Psoas muscle (tissue), 8 donors: ENCODE measurements at places on chromosomes 5 and 9. TPM values are rescaled to one million over a fixed set of nuclear protein-coding genes. Genes with fewer than 3 reads are reported as not detected.

DNA sequence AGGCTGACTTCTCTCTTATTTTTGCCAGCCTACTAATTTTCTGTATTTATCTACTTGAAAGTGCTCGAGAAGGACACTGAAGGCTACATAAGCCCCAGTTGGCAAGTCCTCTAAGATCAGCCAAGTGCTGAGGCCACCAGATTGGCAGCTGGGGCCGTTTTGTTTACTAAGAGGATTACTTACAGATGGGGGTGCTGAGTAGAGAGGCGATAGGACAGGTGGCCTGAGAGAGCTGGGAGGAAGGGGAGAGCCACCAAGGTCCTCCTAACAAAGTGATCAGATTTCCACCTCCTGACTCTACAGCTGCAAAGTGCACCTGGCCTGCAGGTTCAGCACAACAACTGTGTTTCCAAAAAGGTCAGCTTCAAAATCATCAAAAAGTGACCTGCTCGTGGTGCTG lies 32.9 kb downstream of the FRMD3 start:
- no peak for DNase-seq

- DNase-seq = no peak
These were observed 20.8 kb downstream of the GBGT1 start for GRCh38 chr9:133142684-133143622.

DNA sequence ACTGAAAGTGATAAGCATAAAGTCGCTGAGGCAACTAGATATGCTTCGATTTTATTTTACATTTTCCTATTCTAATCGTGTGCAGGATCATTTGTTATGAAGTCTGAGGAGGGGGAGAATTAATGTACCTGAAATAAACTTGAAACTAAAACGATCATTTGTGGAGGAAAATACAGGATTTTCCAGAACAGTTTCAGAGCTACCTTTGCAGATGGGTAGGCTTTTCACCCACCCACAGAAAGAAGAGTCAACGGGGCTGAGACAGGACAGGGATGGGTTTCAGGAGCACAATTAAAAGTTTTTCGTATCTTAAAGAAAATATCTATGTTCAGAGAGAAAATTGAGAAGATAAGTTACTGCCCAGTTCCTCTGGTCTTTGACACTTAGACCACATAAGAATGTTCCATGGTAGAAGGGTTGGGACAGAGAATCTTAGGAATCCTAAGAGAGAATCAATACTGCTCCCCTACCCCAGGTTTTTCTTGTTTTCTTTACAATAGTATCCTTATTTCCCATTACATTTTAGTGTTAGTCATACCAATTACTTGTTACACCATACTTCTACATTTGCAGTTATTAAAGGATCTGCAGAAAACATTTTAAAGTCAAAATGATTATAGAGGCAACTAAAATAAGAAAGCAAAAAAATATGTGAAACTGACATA lies 211.4 kb downstream of the DEPDC1B start:
- DNase-seq = no peak

DNA sequence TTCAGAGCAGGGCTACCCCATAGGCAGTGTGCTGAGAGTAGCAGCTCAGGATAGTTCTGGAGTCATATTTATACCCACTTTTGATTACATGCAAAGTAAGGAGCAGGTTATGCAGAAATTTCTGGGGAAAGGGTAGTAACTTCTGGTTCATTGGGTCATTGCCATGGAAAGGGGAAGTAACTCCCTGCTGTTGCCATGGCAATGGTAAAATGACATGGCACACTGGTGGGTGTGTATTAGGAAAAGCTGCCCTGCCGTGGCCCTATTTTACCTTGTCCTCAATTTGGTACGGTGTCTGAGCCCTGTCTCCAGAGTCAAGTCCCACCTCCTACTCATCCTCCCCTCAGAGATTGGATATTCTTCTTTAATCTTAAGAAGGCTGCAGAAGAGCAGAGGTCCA lies 526.7 kb upstream of the TYRP1 start:
- DNase-seq = no peak

DNA sequence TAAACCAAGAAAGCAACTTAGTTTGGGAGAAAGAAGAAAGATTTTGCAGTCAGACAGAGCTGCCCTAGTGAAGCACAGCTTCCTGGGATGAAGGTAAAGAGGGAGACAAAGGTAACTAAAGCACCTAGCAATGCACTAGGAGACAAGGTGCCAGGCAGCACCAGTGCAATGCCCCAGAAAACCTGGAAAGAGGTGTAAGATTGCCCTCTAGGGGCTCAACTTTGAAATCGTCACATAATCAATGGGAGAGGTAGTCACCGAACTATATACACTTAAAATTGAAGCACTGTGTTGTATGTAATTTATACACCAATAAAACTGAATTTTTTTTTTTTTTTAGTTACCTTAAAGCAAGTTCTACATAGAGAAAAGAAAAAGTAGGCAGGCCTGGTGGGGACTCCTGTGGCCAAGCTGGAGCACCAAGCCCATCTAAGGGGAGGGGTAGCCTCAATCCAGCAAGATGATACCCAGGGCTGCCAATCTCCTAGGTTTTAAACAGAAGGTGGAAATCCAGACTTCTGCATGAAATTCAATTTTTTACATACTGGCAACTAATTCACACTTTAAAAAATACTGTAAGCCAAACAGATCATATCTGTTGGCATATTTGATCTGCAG lies 48.2 kb downstream of the CDK5RAP2 start:
- DNase-seq = no peak

GRCh38 chr9:106305428-106306133 lies 557.4 kb upstream of the ZNF462 start:
- DNase-seq = no peak

GRCh38 chr5:149935431-149935901 lies 9.1 kb downstream of the PDE6A start:
- DNase-seq = no peak

DNA sequence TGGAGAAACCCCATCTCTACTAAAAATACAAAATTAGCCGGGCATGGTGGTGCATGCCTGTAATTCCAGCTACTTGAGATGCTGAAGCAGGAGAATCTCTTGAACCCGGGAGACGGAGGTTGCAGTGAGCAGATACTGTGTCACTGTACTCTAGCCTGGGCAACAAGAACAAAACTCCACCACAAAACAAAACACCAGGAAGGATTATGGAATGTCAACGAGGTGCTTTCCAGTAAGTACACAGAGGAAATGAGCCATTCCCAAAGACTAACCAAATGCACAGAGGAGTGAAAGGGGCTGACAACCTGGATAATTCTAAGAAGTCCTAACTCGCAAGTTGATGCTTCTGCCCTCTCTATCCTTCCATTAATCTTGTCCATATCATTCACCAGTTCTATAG lies 126.1 kb upstream of the RETREG1 start:
- no peak for DNase-seq

DNA sequence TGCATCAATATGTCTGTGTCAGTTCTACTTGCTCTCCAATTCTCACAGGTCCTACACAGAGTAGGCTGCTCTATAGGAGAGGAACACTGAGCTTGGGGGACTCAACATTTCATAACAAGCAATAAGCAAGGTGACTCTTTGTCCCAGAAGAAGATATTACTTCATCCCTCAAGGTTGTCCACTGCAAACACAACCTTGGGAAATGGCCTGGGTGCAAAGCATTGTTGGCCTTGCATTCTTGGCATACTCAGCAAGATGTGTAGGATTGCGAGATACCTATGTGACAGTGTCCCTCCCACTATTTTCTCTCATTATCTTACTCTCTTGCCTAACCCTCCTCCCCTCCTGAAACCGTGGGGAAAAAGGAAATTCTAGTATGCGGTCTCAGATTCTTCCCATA lies 169.8 kb upstream of the FREM1 start:
- DNase-seq = no peak

GRCh38 chr9:135879237-135879601 lies 28.1 kb downstream of the CAMSAP1 start:
- no peak for DNase-seq

- no peak for DNase-seq
These were observed 954.7 kb upstream of the ARRDC3 start for GRCh38 chr5:92337772-92338234.

The C5orf58 gene
- total RNA-seq = not detected

The SLC6A19 gene
- not detected for total RNA-seq

The SCGB3A2 gene
- total RNA-seq = not detected

The ARL14EPL gene
- total RNA-seq = not detected

The DRD1 gene
- not detected for total RNA-seq

The PCDHB11 gene
- 1.8 TPM for total RNA-seq
